Stimulated activated CD8-positive, alpha-beta memory T cell treated with anti-CD3 and anti-CD28 coated beads, Interleukin-7, amount 100 ng/mL, for 1 hour (primary cell): ENCODE measurements at places on chromosomes 6 and 20.

DNA sequence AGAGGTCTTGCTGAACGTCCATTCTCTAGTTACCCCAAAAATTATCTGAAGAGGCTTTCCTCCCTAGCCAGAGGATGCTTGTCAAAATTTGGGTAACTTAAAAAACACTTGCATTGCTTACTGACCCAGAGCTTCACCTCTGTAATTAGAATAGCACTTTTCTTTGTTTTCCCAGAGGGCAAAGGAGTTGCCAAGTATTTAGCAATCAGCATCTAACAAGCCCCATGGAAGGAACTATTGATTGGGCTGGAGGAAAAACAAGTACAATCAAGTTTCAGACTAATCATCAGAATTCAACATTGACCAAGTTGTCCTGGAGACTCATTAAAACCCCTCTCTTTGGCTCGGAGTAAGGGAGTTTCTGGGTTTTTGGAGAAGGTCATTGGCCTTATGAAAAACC, 226.4 kb downstream of the TBC1D7 start:
- DNase-seq, result no peak

- no peak for DNase-seq
These were observed 95.2 kb downstream of the CDK19 start for GRCh38 chr6:110720066-110720465.

- DNase-seq, result no peak
These were observed 205.7 kb downstream of the DOK5 start for GRCh38 chr20:54680872-54681619.

DNA sequence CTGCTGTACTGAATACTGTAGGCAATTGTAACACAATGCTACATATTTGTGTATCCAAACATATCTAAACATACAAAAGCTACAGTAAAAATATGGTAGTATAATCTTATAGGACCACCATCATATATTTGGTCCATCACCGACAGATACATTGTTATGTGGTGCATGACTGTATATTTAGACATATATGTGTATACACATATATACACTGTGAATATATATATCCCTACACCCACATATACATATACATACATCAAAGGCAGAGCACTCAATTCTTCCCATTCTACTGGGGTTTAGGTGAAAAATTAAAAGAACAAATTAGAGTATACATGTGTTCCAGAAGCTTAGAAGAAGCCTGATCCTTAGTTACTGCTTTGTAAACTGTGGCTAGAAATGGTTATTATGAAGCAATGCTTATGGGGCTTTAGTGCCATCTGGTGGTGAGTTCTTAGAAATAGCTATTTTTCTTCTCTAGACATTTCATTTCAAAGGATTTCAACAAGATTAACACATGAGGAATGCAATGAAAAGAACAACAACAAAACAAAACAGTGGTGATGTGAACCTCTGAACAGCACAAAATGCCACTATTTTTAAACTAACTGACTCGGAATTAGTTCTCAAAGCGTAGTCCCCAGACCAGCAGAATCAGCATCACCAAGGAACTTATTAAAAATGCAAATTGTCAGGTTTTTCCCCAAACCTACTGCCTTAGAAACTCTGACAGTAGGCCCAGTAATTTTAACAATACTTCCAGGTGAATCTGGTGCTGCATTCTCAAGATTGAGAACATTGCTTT, 38.0 kb downstream of the PKHD1 start:
- DNase-seq, result no peak

- DNase-seq, result no peak
These were observed 13.7 kb downstream of the BCL2L1 start for GRCh38 chr20:31708736-31709534.

- DNase-seq, result no peak
These were observed 2.4 kb upstream of the GPX6 start for GRCh38 chr6:28517964-28518363.

- DNase-seq, result no peak
These were observed 764 bp downstream of the DNTTIP1 start for GRCh38 chr20:45792317-45793118.

DNA sequence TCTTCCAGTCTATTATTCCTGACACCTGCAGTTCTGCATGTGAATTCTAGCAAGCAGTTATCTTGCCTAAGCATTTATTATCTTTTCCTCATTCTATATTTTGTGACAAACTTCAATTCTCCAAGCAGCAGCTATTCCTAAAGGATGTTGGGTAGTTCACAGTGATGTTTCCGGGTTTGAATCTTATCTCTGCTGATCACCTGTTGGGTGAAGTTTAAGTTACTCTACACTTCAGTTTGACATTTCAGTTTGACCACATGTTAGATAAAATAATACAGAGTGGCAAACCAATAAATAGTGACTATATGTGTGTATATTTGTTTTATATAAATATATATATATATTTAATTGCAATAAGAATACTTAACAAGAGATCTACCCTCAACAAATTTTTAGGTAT, 168.6 kb downstream of the ADGRG6 start:
- DNase-seq, result no peak

- no peak for DNase-seq
These were observed 221.6 kb upstream of the FOXA2 start for GRCh38 chr20:22805996-22806395.

DNA sequence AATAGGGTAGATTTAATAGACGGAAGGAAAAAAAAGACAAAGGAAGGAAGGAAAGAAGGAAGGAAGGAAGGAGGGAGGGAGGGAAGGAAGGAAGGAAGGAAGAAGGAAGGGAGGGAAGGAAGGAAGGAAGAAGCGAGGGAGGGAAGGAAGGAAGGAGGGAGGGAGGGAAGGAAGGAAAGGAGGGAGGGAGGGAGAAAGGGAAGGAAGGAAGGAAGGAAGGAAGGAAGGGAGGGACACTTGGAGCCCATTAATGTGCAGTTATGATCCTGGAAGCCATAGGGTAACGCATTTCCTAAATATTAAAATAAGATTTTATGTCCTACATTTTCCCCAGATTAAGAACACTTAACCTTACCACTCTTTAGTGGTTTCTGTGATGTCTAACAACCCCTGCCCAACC, 465.7 kb downstream of the ADGRB3 start:
- DNase-seq, result no peak

DNA sequence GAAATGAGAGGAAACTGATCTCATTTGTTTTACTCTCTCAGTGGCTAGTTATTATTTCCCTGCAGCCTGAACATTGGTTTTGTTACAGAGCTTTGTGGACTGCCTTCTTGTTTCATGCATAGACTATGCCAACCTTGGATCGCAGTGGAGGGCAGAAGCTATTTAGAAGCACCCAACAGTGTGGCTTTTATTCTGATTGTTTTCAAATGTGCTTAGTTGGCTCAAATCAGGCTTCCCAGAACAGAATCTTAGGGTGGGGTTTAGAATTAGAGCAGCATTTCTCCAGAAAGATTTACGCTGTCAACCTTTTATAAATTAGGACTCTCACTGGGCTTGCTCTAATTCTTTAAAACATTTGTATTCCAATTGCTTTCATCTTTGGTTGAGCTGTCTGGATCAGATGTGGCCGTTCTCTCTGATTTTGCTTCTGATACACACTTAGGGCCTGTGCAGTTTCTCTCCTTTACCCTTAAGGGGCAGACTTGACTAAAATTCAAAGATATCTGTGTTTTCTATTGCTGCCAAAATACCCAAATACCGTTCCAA, 210.3 kb downstream of the BCKDHB start:
- no peak for DNase-seq

GRCh38 chr6:80325742-80326141, 219.3 kb downstream of the BCKDHB start:
- DNase-seq, result no peak

- DNase-seq, result no peak
These were observed 112.4 kb downstream of the BFSP1 start for GRCh38 chr20:17418737-17419136.

- no peak for DNase-seq
These were observed 714.1 kb downstream of the CBLN4 start for GRCh38 chr20:55291261-55291660.

DNA sequence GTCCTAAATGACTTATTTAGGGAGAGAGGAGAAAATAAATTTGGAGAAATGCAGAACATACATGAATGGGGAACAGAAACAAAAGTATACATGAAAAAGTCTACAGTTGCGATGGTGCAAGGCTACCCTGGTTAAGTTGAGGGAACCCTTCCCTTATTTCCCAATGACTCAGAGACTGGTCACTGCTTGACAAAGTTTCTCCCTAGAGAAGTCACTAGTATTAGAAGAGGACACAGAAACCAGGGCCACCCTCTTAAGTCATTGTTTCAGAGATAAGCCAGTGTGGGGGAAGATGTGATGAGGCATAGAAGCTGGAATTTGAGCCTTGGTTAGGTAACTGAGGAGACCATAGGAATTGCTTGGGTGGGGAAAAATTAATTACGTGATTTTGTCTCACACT, 24.4 kb upstream of the EDN1 start:
- no peak for DNase-seq

- DNase-seq, result no peak
These were observed 24.6 kb downstream of the PPP1R14C start for GRCh38 chr6:150167479-150167873.

DNA sequence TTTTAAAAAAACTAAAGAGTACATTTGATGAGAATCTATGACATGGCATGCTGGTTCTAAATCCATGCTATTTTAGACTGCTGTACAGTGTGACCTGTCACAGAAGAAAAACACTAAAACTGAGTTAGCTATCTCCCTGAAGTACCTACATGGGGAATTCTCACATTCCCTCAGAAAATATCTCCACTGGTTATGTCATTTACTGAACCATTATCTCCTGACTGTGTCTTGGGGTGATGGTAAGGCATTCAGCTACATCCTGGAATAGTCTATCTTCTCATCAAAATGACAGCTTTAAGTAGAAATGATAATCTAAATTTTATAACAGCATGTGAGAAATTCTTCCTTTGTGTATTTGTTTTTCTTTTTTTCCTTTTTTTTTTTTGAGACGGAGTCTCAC, 172.1 kb upstream of the HTR1E start:
- no peak for DNase-seq

GRCh38 chr20:64100946-64101688, 6.2 kb downstream of the NPBWR2 start:
- no peak for DNase-seq

GRCh38 chr6:106146852-106147351, 60.8 kb downstream of the PRDM1 start:
- no peak for DNase-seq

DNA sequence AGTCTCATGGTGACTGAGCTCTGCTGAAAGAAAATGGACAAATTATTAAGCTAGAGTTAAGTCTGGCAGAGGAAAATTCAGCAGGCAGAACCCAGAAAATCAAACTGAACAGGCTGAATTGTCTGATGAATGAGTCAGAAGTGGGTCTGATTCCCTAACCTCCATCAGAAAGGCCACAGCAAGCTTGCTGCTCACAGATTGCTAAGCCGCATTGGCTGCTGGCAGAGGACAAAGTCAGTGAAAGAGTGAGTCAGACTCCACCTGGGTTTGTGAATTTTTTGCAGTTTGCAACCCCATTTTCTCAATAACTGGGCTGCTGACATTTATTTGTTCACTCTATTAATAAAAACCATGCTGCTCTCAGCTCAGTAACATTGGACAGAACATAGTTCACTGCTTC, 191.3 kb downstream of the EPM2A start:
- DNase-seq, result no peak

DNA sequence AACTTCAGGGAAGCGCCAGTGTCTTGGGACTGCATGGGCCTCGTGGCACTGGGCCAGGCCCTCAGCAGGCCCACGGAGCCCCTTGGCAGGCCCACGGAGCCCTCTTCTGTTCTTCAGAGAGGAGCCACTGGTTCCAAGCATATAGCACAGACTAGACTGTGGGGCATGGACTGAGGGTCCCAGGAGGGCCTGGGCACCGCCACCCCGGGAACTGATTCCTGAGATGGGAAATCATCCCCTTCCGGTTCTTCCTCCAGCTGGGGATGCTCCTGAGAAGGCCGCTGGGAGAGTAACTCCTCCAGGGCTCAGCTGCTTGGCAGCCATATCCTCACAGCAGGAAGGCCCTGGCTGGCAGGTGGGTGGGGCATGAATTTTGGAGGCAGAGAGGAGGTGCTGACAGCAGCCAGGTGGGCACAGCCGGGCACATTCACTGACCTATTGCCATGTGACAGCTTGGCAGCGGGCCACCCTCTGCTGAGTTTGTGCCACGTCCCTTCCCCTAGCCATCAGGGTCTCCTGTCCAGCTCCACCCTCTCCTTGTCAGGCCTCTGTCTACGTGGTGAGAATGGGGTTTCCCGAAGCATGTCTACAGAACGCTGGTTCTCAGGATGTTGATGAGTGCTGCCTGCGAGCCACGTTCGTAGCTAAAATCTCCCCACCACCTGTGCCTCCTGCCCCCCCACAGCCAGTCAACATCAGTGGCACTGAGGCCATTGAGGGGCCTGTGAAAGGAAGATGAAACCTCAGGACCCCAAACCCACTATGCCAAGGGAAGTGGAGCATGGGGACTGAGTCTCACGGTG, 152.1 kb downstream of the TAF4 start:
- DNase-seq, result no peak

DNA sequence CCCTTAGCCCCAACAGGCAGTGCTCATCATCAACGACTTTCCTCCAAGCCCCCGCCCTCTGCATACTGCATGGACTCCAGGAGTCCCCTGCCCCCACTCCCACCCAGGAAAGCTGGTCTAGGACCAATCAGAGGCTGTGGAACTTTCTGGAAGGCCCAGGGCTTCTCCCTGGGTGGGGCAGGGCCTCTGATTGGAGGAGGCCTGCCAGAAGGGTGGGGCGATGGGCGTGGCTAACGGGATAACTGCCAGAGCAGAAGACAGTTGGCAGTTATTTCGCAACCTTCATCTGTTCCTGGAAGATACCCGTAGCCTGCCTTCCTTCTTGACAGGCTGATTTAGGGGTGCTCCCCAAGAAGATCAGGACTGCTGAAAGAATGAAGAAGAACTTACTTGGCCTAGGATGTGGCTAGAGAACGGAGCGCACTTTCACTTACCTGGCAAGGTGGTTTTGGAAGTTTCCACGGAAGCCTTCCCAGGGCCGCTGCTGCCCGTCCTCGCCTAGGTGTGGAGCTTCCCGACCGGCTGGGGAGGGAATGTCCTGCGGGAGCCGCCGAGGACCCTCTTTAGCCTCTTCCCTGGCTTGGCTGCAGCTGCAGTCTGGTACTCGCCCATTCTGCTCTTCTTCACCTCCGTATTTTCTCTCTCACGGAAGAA, 209.0 kb downstream of the LRFN2 start:
- no peak for DNase-seq

DNA sequence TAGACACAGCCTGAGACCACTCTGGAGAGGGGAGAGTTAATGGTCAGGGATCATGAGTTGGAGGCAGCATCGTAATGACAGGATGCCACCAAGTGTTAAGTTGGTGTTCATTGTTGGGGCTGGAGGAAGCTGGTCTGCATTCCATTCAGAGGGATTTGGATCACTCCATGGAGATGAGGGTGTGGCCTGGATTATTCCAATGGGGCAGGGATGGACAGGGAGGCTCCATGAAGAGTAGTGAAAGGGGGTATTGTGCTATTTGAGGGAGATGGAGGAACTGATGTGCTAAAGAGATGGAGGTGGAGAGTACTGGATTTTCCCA, 1.1 kb downstream of the SAPCD1 start:
- no peak for DNase-seq
